SIG-M5 (cell line): ENCODE measurements at places on chromosomes 5 and 9.
A peak's percentile ranks its signal among the peaks of the same experiment; 100 is the strongest.

- DNase-seq, result no peak
These were observed 11.6 kb upstream of the CMBL start for GRCh38 chr5:10319202-10319851.

DNA sequence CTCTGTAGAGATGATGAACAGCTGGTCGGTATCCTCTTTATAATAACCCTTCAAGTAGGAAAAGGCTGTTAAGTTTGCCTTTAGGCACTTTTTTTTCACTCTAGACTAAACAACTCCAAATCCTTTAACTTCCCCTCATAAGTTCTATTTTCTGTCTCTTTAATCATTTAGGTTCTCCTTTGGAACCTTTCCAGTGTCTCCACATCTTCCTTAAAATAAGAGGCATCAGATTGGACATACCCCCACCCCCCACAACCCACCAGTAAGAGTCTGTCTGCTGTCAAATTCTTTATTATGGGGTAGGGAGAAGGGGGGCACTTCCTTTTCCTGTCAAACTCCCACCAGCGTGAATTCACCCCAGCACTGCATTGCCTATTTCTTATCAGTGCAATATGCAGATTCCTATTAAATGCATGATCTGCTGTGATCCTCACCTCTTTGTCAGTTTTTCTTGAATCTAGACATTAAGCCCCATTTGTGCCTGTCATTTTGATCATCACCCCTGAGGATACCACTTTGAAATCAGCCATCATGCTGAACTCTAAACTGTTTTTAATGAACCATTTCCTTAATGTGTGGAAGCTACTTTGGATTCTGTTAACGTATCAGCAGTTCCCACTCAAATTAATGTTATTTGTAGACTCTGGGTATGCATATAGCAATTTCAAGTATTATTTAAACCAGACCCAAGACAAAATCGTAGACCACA lies 212.2 kb downstream of the PDZD2 start:
- DNase-seq, result no peak

DNA sequence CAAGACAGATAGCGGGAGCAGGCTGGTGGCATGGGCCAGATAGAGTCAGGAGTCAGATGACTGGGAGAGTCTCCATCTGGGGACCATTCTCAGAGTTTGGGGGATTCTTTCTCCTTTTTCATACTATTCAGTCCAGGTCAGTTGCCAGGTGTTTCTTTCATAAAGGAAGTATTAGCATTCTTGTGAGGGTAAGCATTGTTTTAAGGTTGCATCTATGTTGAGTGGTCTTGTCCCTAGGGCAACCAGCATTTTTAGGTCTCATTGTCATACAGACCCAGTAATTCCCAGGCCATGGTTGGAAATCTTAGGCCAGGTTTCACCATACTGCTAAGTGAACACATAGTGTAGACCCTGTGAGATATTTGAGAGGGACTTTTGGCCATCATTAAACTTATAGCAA lies 122.3 kb upstream of the POC5 start:
- DNase-seq, result no peak

DNA sequence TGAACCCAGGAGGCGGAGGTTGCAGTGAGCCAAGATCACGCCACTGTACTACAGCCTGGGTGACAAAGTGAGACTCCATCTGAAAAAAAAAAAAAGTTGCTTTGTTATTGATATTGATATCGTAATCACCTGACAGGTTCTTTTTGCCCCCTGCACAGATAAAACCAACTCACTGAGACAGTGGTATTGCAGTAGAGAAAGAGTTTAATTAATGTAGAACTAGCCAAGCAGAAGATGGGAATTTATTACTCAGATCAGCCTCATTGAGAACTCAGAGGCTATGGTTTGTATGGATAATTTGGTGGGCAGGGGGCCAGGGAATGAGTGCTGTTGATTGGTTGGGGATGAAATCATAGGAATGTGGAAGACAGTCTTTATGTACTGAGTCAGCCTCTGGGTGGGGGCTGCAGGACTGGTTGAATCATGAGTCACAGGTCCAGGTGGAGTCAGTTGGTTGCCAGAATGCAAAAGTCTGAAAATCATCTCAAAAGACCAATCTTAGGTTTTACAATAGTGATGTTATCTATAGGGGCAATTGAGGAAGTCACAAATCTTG lies 35.8 kb upstream of the MEGF10 start:
- DNase-seq, result no peak

- no peak for DNase-seq
These were observed 17.1 kb downstream of the TMEM8B start for GRCh38 chr9:35845824-35846771.

GRCh38 chr9:99169086-99169485 lies 52.7 kb downstream of the ALG2 start:
- no peak for DNase-seq

DNA sequence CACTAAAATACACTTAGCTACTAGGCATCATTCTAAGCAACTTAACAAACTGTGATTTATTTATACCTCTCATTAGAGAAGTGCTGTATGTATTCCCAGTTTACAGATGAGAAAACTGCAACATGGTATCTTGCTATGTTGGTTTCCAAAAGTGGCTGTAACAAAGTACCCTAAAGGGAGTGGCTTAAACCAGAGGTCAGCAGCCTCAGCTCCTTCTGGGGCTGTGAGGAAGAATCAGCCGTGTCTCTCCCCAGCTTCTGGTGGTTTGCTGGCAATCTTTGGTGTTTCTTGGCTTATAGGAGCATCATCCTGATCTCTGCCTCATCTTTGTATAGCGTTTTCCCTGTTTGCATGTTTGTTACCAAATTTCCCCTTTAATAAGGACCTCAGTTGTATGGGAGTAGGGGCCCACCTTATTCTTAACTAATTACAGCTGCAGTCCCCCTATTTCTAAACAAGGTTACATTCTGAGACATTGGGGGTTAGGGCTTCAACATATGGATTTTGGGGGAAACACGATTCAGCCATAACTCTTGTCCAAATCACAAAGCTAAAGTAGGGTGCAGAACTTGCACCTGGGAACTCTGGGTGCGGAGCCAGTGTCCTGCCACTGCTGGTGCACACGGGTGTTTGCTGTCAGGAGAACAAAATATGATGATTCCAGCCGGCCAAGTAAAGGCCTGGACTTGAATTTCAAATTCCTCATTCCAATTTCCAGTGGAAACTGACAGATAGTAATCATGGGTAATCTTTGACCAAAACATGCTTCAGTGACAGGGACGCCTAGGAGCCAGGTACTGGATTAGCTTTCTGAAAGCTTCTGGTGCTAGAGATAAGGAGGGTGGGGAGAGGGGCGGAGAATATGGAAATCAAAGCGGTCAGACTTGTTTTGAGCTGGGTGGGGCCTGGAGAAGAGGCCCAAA lies 43.3 kb downstream of the RAI14 start:
- no peak for DNase-seq

- no peak for DNase-seq
These were observed 131.0 kb upstream of the VCAN start for GRCh38 chr5:83340511-83340918.

DNA sequence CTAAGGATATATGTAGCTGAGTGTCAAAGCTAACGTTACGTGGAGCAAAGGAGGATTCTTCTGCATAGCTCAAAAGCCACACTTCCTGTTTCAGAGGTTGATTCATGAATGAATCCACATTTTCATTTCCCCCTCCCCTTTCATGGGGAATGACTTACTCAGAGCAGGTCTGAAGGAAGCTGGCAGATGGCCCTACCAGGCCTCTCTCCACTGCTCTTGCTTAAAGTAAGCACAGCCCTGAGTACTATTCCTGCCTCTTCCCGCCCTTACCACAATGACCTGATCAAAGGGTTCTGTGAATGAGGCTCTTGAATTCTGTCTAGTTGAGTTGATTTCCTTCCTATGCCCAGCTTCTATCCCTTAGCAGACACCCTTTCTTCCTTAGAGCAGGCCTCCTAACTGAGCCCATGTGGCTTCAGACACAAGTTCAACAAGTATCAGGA lies 6.3 kb downstream of the IGIP start:
- DNase-seq, result peak; percentile 47

DNA sequence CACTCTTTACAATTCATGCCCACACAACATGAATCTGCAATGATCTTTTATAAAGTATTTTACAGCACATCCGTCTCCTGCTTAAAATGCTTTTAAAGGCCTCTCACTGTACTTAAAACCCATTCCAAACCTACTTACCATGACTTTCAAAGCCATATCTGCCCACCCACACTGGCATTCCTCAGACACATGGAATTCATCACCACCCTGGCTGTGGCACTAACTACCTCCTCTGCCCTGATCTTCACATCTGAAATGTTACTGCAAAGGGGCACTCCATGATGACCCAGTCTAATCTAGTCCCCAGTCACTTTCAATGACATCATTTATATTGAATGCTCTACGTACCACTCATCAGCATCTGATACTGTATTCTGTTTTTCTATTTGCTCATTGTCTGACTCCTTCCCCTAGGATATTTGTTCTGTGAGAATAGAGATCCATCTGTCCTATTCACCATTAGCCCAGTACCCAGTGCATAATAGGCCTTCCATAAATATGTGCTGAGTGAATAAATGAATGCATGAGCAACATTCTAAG lies 193.2 kb upstream of the KIF2A start:
- DNase-seq, result no peak

DNA sequence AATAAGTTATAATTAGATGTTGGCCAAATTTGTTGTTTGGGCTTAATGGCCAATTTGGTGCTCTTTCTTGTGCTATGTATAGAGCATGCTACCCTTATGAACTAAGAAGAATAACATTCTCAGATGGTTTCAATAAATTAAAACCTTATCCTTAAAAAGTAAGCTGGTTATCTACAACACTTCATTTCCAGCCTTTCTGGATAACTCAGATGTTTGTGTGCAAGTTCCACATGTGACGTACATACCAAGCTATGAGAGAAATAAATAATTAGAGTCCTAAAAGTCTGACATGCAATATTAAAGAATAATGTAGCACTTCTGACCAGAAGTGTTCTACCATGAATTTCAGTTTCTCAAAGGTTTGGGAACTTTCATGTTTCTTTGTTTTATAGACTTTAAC lies 11.7 kb downstream of the MTREX start:
- no peak for DNase-seq

DNA sequence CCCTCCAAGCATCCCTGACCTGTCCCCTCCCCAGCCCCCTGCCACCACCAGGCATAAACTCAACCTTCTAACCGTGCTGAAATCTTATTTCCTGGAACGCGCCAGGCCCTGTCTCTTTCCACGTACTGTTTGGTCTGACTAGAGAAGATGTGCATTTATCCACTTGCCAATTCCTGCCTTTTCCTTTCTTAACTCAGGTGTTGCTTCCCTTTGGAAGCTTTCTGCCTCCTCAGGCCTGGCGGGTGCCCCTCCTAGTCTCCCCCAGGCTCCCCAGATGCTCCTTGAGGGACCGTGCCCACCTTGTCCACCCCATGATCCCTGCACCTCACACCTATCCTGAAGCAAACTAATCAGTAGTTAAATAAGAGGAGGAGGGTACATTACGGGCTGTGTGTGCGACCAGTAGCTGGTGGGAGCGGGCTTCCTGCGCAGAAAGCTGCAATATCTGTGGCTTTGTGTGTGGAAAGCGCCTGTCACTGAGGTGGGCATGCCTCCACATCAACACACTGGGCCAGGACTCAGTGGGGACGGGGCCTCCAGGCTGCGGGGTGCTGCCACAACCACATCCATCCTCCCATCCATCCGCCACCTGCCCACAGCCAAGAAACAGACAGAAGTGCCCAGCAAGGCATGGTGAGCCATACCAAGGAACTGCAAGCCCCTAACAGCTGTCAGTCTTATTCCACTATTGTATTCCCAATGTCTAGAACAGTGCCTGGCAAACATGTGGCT lies 73.5 kb downstream of the COL23A1 start:
- DNase-seq, result no peak

GRCh38 chr9:90299968-90300367 lies 342.7 kb downstream of the DIRAS2 start:
- no peak for DNase-seq

DNA sequence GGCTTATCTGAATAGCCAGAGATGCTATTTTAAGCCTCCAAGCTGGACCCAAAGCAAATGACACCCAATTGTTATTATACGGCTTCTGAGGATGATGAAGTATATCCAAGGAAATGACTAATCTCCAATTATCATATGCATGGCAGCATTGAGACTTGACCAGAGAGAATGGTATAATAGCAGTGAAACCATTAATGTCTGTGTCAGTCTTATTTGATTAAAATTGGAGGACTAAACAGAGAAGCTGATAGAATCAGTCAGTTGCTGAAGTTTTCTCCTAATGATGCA lies 200.5 kb downstream of the EFNA5 start:
- DNase-seq, result no peak

DNA sequence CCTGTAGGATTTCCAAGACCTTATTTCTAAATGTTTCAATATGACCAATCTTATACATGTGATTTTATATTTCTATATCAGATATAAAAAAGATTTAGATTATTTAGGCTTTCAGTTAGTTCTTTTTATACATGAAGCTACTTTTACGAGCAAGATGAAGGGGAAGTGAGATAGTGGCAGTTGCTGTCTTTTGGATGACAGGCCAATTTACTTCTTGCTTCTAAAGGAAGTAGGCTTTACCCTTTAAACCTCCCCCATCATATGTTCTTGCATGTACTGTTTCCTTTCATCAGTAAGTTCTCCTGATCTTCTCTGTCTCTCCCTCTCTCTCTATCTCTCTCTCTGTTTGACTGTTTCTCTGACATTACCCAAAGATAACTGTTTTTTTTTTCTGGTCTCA lies 4.0 kb upstream of the TYRP1 start:
- peak; percentile 0 for DNase-seq

DNA sequence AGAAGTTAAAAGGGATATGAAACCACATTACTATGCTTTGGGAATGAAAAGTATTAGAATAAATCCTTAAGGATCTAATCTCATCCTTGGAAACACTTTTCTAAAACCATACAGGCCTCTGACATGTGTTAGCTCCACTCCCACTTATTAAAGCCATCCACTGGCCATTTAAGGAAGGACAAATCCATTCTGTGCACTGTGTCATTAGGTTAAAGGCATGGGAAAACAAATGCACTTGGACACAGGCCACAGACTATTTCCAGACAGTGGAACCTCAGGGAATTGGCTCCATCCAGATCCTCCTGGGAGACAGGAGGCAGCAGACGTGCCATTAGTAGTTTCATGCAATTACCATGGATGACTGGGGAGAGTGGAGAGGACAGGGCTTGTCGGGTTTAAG lies 454.9 kb downstream of the ENC1 start:
- no peak for DNase-seq

- no peak for DNase-seq
These were observed 216.3 kb downstream of the KIAA0825 start for GRCh38 chr5:94402096-94402495.

DNA sequence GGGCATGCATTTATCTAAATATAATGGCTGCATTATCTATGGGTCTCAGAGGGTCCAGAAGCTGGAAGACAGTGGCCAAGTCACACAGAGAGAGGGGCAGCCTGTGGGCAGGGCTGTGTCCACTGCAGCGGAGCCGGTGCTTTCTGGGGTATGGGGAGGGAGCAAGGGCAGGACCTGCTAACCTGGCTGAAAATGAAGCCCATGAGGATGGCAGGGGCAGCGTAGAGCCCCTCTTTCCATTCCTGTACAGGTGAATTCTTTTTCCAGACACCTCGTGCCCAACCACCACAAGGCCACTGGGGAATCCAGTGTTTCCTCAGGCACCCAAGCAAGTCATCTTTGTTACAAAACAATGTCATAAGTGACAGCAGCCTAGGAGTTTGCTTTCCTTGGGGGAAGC lies 305.9 kb upstream of the IRX4 start:
- no peak for DNase-seq
